A549 treated with CORT108297 at 1 μM for 4 hours (cell line): ENCODE measurements at places on chromosomes 12 and 14. TPM values are rescaled to one million over a fixed set of nuclear protein-coding genes. Genes with fewer than 3 reads are reported as not detected.

RNASE7 gene
- total RNA-seq = not detected in 5 replicates

VAMP1 gene
- 9.7 to 13.8 TPM (median 11.4 TPM) in 5 replicates for total RNA-seq

PIP4P1 gene
- total RNA-seq = 27.7 to 42.8 TPM (median 34.4 TPM) in 5 replicates

ZC2HC1C gene
- 3.4 to 3.6 TPM (median 3.5 TPM) in 5 replicates for total RNA-seq

NRIP2 gene
- total RNA-seq = not detected in 5 replicates

SUDS3 gene
- total RNA-seq = 13.7 to 16.1 TPM (median 15.6 TPM) in 5 replicates

UNC79 gene
- 0.01 to 0.02 TPM (median 0.02 TPM) in 4 of 5 replicates, not detected in the other for total RNA-seq

STAC3 gene
- total RNA-seq = 0.33 to 0.47 TPM (median 0.42 TPM) in 5 replicates

NAB2 gene
- total RNA-seq = 12.4 to 21.4 TPM (median 19.1 TPM) in 5 replicates

RTL1 gene
- 0.26 to 0.31 TPM (median 0.30 TPM) in 5 replicates for total RNA-seq

GLIPR1L1 gene
- total RNA-seq = not detected in 5 replicates

ETV6 gene
- 4.2 to 5.0 TPM (median 4.4 TPM) in 5 replicates for total RNA-seq

LRP6 gene
- 13.1 to 22.2 TPM (median 18.0 TPM) in 5 replicates for total RNA-seq

IFT81 gene
- total RNA-seq = 13.8 to 28.1 TPM (median 21.0 TPM) in 5 replicates

INSM2 gene
- 0.02 to 0.08 TPM (median 0.07 TPM) in 3 of 5 replicates, not detected in the others for total RNA-seq

LBHD2 gene
- total RNA-seq = 0.12 to 0.39 TPM (median 0.27 TPM) in 3 of 5 replicates, not detected in the others

C12orf50 gene
- total RNA-seq = 0.06 to 0.08 TPM in 2 of 5 replicates, not detected in the others

ZNF641 gene
- total RNA-seq = 5.9 to 7.2 TPM (median 6.7 TPM) in 5 replicates

CD27 gene
- total RNA-seq = not detected in 5 replicates

LTB4R gene
- total RNA-seq = 3.7 to 7.0 TPM (median 6.4 TPM) in 5 replicates

ZBTB42 gene
- 2.3 to 4.0 TPM (median 3.5 TPM) in 5 replicates for total RNA-seq

LDHB gene
- 1,435 to 1,672 TPM (median 1,504 TPM) in 5 replicates for total RNA-seq

ARHGEF40 gene
- total RNA-seq = 9.7 to 15.3 TPM (median 12.2 TPM) in 5 replicates

TBX5 gene
- not detected in 5 replicates for total RNA-seq

NUAK1 gene
- total RNA-seq = 8.8 to 11.0 TPM (median 10.3 TPM) in 5 replicates

KLRC2 gene
- 1.3 to 2.7 TPM (median 2.1 TPM) in 5 replicates for total RNA-seq

ADAM21 gene
- 0.03 TPM in 1 of 5 replicates, not detected in the others for total RNA-seq

TMEM63C gene
- 0.78 to 1.4 TPM (median 0.96 TPM) in 5 replicates for total RNA-seq

RERGL gene
- not detected in 5 replicates for total RNA-seq

TGFB3 gene
- 0.80 to 1.1 TPM (median 0.93 TPM) in 5 replicates for total RNA-seq

GALNT8 gene
- total RNA-seq = not detected in 5 replicates

FLRT2 gene
- 3.1 to 4.1 TPM (median 3.3 TPM) in 5 replicates for total RNA-seq

PABPN1 gene
- total RNA-seq = 139 to 159 TPM (median 152 TPM) in 5 replicates

RIMBP2 gene
- 0.08 to 0.09 TPM in 2 of 5 replicates, not detected in the others for total RNA-seq

FBXW8 gene
- 4.5 to 6.9 TPM (median 5.7 TPM) in 5 replicates for total RNA-seq

KRT85 gene
- total RNA-seq = 0.02 to 0.06 TPM (median 0.05 TPM) in 3 of 5 replicates, not detected in the others

PAPLN gene
- 6.2 to 9.2 TPM (median 8.8 TPM) in 5 replicates for total RNA-seq
